ENCODE measurements at places on chromosomes 13 and 19.

DNA sequence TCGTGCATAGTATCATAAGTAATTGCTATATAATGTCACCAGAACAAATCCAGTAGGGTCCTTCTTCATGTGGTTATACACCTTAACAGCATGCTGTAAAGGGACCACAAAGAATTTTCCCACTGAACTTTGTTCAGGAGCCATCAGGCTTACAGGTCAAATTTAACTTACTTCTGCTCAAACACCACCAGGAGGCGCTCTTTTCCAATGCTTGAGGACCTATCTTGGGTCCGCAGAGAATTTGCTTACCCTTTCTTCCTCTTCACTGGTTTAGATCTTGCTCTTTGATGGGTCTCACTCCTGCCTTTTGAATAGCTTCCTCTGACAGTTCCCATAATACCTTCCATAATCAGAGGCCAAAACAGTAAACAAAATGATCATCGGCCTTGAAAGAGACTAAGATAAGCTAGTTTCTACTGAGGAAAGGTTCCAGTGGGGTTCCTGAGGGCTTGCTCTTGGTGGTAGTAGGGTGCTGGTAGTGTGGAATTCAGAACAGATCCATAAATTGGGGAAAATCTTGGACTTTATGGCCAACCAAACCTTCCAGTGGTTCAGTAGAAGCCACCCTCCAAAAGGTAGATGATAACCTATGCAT, 37.4 kb downstream of the SCGB2B2 start:
- peak; percentile 13 for DNase-seq

DNA sequence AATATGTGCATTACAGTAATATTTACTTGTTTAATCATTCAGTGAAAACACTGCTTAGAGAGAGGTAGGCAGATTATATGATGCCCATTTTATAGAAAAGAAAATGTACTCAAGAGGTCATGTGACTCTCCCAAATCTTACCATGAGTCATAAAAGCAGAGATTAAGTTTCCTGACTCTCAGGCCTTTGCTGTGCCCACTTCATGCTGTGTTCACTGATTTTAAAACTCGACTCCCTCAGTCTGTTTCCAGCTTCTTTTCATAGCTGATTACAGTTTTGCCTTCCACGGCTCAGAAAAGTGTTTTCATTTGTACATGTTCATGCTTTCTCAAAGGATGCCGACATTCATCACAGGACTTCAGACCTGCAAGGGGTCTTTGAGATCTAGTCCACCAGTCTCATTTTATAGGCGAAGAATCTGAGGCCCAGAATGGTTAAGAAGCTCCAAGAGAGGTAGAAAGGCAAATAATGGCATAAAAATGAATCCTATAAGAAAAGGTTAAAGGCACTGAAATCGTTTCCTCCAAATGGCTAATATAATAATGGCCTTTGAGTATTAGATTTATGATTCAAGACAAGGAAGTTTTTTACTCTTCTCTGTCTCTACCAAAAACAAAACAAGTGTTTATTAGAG, 9.0 kb upstream of the IPO5 start:
- no peak for DNase-seq

DNA sequence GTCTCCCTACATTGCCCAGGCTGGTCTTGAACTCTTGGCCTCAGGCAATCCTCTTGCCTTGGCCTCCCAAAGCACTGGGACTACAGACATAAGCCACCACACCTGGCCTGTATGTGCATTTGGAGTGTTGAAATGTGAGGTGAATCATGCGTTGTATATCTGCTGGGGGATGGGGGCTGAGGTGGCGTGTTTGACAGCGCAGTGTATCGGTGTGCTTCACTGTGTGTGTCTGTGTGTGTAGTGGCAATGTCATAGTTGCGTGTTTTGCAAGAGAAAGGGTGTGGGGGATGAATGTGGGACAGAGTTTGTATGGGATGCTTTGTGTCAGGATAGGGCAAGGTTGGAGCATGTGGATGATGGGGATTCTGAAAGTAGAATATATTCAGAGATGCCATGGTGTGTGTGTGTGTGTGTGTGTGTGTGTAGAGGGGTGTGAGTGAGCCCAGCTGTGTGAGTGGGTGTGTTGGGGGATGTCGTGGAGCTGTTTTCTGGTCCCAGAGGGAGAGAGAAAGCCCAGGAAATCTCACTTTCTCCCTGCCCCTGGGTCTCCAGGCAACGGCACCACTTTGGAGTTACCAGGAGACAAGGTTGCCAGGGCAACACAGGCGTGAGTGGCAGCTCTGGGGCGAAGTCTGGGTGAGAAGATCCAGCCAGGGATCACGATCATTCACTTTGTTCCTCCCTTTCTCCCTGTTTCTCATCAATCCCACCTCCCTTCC, 1.1 kb upstream of the SWSAP1 start:
- no peak for DNase-seq

DNA sequence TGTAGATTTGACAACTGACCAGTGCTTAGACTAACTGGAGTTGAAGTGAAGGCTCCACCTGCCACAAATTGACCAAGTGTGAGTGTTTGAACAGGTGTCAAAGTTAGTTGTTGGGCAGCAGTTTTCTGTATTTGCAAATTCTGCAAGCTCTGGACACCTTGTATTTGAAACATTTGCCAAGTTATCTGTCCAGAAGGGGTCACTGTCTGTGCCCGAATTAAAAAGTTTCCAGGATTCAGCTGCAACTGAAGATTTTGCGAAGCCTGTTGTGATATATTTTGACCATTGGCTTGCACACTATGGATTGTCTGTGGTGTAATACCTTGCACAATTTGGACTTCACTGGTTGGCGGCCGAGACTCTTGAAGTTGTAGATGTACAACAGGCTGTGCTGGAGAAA, 1690.7 kb downstream of the SLITRK5 start:
- DNase-seq, result no peak

GRCh38 chr13:44561351-44561750, 14.8 kb downstream of the TSC22D1 start:
- DNase-seq, result no peak

GRCh38 chr13:61727767-61728166, 312.1 kb upstream of the PCDH20 start:
- no peak for DNase-seq

GRCh38 chr13:76759877-76760276, 126.3 kb downstream of the KCTD12 start:
- no peak for DNase-seq

GRCh38 chr13:62850331-62850730, 1434.7 kb upstream of the PCDH20 start:
- no peak for DNase-seq

GRCh38 chr19:3591876-3592613, 6.8 kb downstream of the GIPC3 start:
- no peak for DNase-seq

Measured in stimulated activated CD8-positive, alpha-beta memory T cell treated with anti-CD3 and anti-CD28 coated beads, Interleukin-4, amount 100 ng/mL, for 24 hours (primary cell).